ENCODE measurements at places on chromosomes 1 and 21.

- no peak for DNase-seq
Measured at GRCh38 chr1:187763465-187763864, 934.7 kb downstream of the PLA2G4A start.

DNA sequence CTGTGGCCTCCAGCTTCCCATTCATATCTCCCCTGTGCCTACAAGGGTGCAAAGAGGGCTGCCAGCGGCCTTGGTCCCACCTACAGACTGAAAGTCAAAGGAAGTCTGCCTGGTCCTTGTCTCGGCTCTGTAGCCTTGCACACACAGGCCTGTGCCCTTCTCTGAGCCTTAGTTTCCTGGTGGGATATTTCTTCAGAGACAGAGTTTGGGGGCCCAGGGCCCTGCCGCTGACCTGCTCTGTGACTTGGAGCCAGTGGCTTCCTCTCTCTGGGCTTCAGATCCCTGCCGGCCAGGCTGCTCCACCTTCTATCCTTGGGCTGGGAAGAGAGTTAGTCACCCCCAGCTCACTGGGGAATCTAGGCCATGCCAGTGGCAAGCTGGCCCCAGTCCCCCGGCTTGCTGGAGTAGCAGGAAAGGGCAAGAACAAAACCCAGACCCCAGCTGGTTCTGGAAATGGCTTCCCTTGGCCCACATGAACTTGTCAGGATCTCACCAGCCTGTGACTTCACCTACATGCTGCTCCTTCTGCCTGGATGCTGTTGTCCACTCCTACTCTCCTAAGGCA, 1.0 kb upstream of the TMEM61 start:
- peak; percentile 16 for DNase-seq

- no peak for DNase-seq
Measured at GRCh38 chr1:147756341-147756740, 4.1 kb downstream of the GJA5 start.

GRCh38 chr1:222392556-222392955, 155.3 kb downstream of the HHIPL2 start:
- DNase-seq = no peak

GRCh38 chr1:20266642-20267041, 24.0 kb upstream of the VWA5B1 start:
- no peak for DNase-seq
